Neural crest cell (in vitro differentiated cells): ENCODE measurements at places on chromosomes 1 and 21. TPM values are rescaled to one million over a fixed set of nuclear protein-coding genes. Genes with fewer than 3 reads are reported as not detected.
A peak's percentile ranks its signal among the peaks of the same experiment; 100 is the strongest.

DNA sequence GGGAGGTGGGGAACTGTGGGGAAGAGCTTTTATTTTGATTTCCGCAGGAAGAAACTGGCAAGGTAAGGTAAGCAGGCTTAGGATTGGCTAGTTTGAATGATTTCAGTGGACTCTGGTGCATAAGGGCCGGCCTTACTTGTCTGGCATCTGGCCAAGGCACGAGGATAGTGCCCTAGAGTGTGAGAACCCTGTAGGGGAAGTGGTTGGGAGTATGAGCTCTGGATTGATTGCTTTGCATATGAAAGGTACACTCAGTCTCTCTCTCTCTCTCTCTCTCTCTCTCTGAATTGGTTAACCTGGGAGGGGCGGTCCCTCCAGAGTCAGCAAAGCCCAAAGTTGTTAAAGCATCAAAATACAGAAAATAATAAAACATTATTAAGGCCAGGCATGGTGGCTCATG is 463.0 kb downstream of the SIPA1L2 start:
- DNase-seq: no peak

TMPRSS15 gene
- not detected in 2 replicates for total RNA-seq

- DNase-seq: no peak
These were observed 4.7 kb downstream of the ARHGEF11 start for GRCh38 chr1:157040802-157041201.

DNA sequence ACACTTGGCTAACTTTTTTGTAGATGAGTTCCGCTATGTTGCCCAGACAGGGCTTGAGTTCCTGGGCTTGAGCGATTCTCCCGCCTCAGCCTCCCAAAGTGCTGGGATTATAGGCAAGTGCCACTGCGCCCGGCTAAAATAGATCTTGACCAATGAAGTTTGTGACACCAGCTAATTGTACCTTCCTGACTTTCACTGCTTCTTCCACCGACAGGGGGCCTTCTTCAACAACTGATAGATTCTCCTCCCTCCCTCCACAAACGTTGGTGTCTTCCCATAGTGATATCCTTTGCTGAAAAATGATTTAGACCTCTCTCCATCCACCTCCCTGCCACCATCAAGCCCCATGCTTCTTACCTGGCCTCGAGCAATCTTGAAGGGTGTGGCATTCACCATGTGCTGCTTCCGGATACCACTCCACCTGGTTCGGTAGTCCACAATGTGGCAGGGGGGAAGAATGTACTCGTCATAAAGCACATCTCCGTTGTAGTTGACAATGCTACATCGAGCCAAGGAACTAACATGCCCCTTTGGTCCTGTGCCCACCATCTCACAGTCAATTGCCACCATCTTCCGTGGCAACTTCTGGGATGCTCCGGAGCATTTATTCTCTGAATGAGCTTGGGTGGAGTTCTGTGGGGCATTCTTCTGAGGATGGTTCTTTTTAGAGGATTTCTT is 1.6 kb upstream of the METTL25B start:
- peak; percentile 61 for DNase-seq

DNA sequence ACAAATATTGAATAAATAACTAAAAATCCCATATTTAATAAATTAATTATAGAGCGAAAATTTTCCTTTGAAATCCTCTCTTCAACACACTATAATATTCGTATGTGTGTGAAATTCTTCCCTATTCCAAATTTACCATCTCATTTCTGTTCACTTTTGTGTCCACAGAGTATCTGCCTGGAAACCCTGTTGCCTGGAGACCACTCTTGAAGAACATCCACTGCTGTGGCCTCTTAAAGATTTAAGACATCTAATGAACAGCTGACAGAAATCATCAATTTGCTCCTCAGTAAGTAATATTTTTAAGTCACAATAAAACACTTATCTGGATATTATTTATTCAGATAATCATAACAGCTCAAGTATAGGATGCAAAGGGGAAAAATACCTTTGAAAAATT is 69.7 kb downstream of the CYYR1 start:
- DNase-seq: no peak

KIRREL1 gene
- total RNA-seq: 64.9 and 68.0 TPM in 2 replicates

RAD54L gene
- total RNA-seq: 54.2 and 55.8 TPM in 2 replicates

GRCh38 chr1:6426277-6426971 is 1.8 kb downstream of the ESPN start:
- no peak for DNase-seq

DNA sequence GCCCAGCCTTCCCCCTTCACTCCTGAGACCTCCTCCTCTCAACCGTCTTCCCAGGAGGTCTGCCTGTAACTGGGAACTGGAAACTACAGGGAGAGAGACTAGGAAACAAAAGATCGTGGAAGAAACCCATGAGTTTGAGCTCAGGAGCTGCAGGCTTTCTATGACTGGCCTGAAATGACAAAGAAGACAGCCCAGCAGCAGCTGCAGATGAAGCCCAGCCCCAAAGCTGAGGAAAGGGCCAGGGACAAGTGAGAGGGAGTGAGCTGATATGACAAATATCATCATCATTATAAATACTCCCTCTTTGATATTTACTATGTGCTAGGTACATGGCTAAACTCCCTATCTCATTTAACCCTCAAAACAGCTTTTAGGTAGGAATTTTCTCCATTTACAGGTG is 142.6 kb upstream of the CTTNBP2NL start:
- no peak for DNase-seq

- DNase-seq: no peak
These were observed 62.9 kb upstream of the ERG start for GRCh38 chr21:38561205-38561604.

DNA sequence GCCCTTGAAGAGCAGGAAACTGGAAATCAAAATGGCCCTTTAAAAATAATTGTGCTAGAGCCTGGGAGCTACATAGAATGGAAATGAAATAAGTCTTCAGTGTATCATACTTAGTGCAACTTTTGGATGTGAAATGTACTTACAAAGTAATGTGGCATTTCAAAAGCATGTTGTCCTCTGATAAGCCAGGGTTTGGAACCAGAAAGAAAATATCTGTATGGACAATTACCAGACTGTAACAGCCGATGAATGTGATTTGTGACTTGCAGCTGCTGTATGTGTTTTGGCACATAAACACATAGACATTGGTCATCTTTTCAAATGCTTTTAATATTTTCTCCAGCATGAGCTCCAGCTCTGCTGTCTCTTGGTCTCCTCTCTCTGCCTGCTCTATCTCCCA is 546.4 kb downstream of the OMA1 start:
- no peak for DNase-seq

DNA sequence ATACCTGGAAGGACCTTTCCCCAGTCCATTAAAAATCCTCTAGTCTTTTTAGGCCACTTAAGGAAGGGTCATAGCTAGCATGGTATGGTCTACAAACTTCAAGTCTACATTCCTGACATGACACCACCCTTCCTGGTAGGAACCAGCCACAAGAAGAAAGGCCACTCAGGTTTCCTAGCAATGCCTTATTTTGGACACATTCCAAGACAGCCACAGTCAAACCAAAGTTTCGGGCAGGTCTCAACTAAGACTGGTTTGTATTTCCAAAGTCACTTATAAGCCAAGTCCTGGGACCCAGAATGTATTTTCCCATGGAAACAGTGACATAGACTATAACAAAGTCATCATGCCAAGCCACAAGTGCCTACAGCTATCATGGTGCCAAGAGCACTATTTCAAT is 50.6 kb upstream of the SLC44A3 start:
- no peak for DNase-seq

DNA sequence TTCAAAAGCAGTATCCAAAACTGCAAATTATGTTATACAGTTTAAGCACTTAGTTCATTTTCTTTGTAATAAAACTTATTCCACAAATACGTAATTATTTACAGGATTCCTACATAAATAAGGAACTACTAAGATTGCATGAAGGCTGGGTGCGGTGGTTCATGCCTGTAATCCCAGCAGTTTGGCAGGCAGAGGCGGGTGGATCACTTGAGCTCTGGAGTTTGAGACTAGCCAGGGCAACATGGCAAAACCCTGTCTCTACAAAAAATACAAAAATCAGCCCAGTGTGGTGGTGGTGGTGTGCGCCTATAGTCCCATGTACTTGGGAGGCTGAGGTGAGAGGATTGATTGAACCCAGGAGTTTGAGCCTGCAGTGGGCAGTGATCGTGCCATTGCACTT is 69.3 kb downstream of the POU2F1 start:
- DNase-seq: no peak

DNA sequence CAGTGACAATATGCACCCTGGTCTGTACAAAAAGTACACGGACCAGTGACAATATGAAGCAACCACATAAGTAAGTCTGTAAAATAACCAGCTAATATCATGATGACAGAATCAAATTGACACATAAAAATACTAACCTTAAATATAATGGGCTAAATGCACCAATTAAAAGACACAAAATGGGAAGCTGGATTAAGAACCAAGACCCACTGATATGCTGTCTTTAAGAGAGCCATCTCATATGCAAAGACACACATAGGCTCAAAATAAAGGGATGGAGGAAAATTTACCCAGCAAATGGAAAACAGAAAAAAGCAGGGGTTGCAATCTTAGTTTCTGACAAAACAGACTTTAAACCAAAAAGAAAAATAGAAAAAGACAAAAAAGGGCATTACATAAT is 70.4 kb upstream of the VCAM1 start:
- DNase-seq: no peak

DNA sequence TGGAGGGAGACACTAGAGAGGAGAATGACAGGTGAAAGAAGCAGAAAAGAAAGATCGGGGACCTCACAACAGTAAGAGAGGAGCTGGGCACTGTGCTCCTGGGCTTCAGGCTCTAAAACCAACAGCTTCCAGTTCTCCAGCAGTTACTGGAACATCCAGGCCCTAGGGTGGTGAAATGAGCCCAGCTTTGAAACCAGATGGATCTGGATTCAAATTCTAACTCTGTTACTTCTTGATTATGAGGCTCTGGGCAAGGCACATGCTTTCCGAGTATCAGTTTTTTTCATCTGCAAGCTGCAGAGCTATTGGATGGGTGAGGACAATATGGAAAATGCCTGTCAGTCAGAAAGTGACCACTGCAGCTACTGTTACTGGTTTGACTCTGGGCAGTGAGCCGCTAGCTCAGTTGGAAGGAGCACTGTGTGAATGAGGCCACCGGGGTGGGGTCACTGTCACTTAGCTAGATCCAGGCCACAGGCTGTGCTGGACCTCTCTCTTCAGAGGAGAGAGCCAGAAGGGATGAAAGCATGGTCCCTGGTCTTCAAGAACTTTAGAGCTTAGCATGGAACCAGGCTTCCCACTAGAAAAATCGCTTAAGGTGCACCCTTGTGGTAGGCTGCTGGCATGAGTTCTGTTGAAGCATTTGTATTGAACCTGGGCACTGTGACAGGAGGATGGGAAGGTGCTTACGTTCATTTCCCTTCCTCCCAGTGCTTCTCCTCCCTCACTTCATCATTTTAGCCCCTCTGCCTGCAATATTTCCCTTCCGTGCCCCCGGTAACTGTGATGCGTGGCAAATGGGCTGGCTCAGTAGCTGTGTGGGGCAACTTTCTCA is 12.2 kb downstream of the PLEKHO1 start:
- no peak for DNase-seq

DNA sequence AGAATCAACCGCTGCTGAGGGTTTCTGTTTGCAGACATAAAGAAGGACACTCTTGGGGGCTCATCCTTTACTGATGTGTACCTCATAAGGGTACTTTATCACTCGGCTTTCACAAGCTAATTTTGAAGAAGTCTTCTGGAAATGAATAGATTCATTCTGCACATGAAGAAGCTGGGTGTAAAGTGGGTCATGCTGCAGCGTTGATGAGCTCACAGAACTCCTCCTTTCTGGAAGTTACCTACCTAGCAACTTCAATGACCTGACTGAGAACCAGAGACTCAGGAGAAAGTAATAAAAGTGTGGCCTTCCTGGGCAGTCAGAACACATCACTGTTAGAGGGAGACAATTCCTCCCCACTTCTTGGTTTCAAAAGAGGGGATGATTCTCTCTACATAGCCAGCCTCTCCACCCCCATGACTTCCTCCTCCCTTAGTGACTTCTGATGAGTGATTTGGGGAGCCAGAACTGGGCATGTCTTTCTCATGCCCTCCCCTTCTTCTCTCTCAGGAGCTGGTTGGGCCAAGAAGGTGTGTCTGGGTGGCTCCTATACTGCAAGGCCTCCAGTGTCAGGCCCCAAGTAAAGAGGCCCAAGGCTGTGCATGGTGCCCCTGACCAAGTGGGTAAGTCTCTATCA is 27.0 kb downstream of the PCNX2 start:
- DNase-seq: no peak

DNA sequence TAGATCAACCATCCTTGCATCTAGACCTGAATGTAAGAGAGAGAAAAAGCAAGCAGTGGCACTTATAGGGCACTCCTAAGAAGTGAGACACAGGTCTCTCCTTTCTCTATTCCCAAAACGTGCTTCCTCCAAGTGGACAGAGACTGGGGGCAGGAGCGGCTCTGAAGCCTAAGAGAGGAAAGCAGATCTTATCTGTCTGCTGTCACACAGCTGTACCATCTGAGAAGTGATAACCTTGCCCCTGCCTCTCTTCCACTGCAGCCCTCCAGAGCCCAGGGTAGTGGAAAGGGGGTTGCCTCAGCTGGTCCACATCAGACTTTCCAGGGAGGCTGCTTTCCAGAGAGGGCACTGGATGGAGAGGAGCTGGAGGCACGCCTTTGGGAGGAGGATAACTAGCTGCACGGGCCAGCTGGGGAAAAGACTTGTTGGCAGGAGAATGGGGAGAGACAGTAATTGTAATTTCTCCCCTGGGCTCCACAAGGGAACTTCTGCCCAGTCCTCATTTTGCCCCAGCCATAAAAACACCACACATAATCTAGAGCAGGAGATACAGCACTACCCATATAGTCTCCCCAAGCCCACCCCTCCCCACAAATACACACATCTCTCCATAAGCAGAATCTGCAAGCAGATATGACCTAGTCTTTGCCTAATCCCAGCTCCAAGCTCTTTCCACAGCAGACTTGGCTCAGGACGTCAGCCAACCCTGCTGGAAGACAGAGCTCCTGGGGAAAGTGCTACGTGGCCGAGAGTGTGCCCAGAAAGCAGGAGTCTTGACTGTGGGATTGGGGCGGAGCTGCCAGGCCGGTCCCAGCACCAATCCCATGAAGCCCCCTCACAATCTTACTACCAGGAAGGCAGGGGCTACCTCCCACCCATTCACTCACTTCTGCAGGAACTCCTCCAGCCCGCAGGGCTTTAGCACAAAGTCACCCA is 31.2 kb downstream of the PIK3C2B start:
- no peak for DNase-seq

KRTAP10-5 gene
- not detected in 2 replicates for total RNA-seq

OR10J1 gene
- total RNA-seq: not detected in 2 replicates

- DNase-seq: no peak
These were observed 62.5 kb downstream of the WNT9A start for GRCh38 chr1:227885135-227885647.

SUMO3 gene
- total RNA-seq: 92.1 and 97.7 TPM in 2 replicates

DNA sequence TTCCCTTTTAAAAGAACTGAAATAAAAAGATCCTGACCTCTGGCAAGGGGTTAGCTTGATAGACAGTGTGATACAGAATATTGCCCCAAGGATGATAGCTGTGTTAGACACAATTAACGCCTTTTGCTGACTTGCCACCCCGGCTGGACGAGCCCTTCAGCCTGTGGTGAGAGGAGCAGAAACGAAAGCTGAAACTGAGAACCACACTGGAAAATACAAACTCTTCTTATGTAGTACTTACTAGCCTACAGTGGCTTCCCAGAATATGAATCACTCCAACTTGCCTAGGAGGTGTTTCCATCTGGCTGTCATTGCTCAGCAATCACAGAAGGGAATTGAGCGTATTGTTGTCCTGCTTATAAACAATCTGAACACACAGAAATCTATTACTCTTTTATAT is 22.9 kb downstream of the SAMSN1 start:
- DNase-seq: no peak

CNR2 gene
- total RNA-seq: not detected in 2 replicates

- DNase-seq: no peak
These were observed 515.0 kb downstream of the COL11A1 start for GRCh38 chr1:102593276-102593675.
